ENCODE measurements at places on chromosomes 2 and 18. TPM values are rescaled to one million over a fixed set of nuclear protein-coding genes. Genes with fewer than 3 reads are reported as not detected.

RNF103 gene
- total RNA-seq, result 124 TPM

GRCh38 chr2:229180658-229181057 lies 90.4 kb downstream of the PID1 start:
- DNase-seq, result no peak

DNA sequence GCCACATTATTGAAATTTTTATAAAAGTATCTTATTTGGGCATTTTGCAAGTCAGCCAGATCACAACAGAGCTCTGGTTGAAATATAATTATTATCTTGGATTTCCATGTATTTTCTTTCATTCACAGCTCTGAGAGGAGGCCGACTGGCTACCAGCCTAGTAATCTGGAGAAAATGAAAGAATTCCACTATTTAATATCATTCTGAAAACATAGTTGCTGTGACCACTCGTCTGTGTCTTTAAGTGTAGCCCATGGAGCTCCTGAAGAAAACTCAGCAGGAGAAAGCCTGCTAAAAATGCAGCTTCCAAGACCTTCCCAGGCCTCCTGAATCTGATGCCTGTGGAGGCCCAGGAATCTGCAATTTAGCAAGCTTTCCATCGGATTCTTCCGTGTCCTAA lies 114.7 kb downstream of the SH3BP4 start:
- no peak for DNase-seq

SRD5A2 gene
- not detected for total RNA-seq

DNA sequence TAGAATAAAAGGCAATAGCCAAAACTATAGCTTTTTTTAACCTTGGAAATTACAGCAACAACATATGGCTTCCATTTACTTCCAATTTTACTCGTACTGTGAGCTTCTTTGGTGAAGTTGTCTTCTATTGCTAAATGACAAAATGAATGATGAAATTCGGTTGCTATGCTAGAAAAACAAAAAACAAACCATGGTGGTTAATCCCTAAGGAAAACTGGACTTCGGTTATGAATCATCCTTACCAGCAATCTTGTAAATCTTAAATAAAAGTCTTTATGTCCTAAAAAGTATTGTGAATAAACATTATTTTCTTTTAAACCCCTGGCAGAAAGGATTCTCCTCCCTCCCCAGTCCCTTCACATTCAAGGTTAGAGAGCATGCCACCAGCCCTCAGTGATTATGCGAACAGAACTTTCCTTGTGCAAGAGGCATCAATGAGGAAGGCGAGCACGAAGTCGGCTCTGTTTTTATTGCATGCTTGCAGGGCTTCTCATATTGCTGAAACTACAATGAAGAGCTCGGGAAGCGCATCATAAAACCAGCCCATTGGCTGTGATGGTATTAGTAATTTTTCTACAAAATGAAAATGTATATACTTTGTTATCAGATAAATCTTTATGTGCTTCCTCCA lies 62.9 kb downstream of the ZNF521 start:
- DNase-seq, result no peak

GRCh38 chr2:20215183-20216040 lies 9.5 kb downstream of the SDC1 start:
- no peak for DNase-seq

GRCh38 chr18:23757437-23757733 lies 68.1 kb downstream of the LAMA3 start:
- DNase-seq, result no peak

GRCh38 chr2:141499123-141499522 lies 631.7 kb downstream of the LRP1B start:
- no peak for DNase-seq

GRCh38 chr2:227479865-227480475 lies 8.0 kb downstream of the AGFG1 start:
- DNase-seq, result no peak

IL1R1 gene
- 0.49 TPM for total RNA-seq

SLC8A1 gene
- total RNA-seq, result 0.59 TPM

DNA sequence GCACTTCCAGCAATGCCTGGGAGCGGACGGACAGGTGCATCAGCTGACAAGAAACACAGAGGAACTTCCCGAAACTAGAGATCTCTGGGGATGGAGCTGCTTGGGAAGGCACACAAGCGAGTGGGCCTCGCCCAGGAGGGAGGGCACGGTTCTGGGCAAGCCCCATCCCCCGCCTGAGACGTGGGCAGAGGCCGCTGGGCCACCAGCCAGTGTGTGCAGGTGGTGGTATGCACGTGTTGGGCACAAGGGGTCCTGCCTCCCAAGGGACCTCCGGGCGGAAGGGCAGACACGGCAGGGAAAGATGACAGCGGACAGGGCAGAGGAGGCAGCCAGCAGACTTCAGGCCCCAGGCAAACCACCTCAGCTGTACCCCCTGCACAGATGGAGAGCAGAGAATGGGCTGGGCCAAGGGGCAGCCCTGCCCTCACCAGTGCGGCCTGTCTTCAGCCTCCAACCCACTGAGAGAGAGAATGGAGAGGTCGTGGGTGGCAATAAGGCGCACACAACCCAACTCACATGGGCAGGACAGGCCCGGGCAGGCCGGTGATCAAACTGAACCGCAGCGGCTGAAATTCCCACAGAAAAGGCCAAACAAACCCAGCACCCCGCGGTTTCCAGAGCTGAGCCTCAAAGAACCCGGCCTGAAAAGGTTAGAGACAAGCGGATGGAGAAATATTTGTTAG lies 51.2 kb downstream of the HDAC4 start:
- no peak for DNase-seq

DNA sequence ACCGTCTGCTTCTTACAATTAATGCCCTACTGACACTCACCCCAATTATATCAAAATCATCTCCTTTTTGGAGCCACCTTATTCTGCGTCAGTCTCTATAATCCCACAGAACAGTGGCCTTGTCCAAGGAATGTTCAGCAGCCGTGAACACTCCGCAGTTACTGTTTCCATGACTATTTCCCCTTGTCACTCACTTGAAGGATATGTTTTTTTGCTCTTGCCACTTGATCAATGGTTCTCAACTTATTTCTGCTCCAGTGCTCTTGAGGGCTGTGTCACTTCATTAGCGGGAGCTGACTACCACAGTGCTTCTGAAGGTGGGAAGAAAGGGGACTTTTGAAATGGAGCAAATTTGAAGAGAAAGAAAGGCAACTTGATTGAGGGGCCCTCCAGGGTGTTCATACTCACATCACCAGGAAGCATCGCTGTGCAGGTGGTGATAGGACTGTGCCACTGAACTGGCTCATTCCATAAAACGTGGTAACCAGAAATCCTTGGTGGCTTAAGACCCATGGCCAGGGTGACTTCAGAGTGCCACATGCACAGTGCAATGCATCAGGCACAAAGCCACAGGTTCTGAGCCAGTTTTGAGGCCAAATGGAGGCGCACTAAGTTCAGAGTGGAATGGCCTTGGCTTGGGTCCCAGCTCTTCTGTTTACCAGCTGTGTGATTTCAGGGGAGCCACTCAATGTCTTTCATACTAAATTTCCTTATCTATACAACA lies 320.6 kb upstream of the RAB12 start:
- no peak for DNase-seq

TCF23 gene
- total RNA-seq, result not detected

DNA sequence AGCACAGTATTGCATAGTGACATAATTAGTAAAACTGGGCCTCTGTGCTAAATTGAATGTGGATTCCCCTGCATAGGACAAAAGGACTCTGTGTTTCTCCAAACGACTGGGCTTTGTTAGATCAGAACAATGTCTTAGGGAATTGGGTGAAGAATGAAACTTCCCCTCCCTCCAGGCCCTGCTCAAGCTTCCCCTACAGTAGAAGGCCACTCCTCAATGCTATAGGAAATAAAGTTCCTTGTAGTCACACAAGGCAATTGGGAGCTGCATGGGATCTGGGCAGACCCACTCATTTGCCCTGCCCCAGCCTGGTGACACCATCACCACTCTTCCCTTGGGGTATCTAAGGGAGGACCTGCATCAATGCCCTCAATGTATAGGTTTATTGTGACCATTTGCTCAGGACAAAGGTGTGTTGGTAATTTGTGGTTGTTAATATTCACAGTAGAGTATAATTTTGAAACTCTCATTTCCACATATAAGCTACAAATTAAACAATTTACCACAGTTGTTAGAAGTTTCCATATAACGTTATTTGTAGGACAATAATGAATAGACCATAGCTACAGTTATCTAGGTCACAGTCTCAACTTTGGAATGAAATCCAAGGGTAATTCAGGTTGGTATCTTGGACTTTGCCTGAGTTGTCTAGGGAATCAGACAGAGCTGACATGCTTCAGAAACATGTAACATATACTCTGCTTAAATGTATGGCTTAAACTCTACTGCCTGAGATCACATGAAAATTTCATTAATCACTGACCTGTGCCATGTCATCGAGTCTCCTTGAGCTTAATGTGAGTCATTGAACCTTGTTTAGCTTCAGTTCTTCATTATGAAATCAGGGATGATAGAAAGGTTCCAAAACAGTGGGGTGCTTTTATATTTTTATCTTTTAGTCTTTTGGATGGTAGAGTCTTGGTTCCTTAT lies 64.8 kb upstream of the DARS1 start:
- no peak for DNase-seq

Measured in CD4-positive, alpha-beta T cell (primary cell).